ENCODE measurements at places on chromosomes 12 and 14.

- DNase-seq: no peak
Observed at GRCh38 chr14:51657762-51658161, 6.1 kb downstream of the FRMD6 start.

DNA sequence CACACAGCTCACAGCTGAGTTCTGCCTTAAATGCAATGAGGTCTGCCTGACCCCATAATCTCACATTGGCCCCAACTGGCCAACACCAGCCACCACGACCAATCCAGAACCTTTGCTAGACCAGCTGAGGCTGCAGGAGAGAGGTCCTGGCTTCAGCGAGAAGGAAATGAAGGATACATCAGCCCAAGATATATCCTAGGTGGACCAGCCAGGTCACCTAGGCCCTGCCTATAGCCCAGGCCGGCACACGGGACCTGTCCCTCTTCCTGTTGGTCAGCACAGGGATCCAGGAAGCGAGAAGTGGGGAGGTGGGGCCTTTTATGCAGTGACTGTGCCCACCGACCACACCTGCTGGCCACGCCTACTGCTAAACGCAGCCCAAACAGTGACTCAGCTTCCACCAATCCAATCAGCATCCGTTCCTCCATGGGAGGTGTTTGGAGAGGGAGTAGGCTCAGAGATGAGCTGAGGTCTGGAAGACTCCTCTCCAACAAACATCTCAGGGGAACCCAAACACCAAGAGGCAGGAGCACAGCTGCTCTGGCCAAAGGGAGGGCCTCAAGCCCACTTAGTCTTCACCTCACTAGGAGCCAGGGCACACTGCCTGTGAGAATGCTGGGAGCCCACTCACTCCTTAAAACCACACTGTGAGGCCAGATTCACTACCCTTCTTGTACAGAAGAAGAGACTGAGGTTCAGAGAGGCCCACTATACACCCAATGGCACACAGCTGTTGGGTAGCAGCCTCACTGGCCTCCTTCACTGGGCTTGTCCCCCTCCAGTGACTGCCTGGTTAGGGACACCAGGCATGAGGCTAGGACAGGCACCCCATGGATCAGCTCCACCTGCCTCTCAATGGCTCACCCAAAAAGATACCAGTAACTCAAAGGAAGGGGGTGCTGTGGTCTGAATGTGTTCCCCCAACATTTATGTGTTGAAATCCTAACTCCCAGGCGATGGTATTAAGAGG lies 51.3 kb upstream of the PPP2R5C start:
- DNase-seq: no peak

DNA sequence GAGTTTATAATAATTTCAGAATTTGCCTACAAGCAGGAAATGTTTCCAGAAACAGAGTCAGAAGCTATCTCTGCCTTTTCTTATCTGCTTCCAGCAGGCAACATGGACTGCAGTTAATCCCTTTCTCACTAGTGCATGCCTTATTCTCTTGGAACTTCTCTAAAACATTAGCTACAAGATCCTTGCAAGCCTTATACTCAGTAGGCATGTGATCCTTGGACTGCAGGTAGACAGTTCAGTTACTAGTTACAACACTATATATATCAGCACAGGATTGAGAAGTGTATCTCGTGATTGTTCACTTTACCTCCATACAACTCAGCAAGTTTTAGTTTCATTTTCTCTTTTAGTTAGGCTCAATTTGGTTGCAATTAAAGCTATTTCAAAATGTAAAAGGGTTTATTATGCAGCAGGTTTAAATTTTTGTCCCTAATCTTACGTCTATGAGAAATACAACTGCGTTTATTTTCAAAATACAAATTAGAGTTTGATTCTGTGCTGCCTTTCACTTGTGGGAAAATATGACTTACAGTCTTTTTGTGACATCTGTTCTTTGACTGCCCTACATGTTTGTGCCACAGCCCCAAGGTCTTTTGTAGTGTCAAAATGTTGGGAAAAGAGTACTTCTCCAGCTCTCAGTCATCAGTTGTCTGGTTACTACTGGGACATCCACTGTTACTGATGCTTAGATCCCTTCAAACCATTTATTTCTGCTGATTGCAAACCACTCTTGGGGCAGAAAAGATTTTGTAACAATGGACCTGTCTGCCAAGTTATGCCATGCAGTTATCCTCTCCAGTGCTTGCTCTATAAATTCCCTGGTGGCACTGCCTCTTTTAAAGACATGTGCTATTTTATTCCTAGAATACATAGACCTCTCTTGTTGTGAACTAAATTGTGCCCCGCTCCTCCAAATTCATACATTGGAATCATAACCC lies 709.0 kb upstream of the FOXG1 start:
- DNase-seq: no peak

DNA sequence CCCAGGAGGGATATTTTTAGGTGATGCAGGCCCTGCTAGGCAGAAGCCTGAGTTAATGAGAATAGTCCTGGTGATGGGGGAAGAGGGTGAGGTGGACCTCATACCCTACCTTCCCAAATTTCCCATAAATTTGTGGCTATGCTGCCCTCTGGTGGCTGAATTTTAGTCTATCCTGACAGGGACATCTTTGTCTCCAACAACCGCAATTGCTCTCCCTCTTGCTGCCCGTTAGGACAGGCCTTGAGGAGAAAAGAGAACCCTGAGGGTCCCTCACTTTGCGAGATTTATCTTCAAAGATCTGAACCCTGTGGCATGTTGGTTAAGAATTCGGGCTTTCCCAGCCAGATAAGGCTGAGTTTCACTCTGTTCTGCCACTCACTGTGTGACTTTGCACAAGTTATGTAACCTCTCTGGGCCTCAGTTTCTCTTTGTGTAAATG lies 9.8 kb upstream of the ZNF385A start:
- no peak for DNase-seq
